ENCODE measurements at places on chromosomes 7 and 10.

GRCh38 chr7:132035517-132036362, 479.3 kb upstream of the PODXL start:
- no peak for DNase-seq

GRCh38 chr10:96439725-96440124, 74.0 kb downstream of the TLL2 start:
- no peak for DNase-seq

- no peak for DNase-seq
Measured at GRCh38 chr10:127882801-127883459, 9.8 kb downstream of the CLRN3 start.

- DNase-seq = no peak
Measured at GRCh38 chr7:65892835-65893234, 20.0 kb downstream of the VKORC1L1 start.

DNA sequence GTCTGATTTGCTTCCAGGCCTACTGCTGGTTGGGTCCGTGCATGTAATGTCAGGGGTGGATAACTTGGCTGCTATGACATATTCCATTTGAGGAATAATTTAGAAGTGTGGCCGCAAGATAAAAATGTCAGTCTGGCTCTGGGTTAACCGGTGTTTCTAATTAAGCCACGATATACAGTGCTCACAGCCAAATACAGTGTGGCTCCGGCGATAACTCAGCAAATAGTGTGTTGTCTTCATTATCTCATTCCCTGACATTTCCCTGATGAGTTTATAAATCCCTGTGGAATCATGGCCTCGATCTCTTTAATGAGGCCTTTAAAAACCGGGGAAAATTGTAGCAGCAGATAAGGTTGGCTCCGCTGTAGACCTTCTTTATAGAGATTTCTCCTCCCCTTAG, 1125.0 kb downstream of the TYW1 start:
- DNase-seq = no peak

GRCh38 chr7:312424-312823, 22.5 kb downstream of the FOXL3 start:
- no peak for DNase-seq

DNA sequence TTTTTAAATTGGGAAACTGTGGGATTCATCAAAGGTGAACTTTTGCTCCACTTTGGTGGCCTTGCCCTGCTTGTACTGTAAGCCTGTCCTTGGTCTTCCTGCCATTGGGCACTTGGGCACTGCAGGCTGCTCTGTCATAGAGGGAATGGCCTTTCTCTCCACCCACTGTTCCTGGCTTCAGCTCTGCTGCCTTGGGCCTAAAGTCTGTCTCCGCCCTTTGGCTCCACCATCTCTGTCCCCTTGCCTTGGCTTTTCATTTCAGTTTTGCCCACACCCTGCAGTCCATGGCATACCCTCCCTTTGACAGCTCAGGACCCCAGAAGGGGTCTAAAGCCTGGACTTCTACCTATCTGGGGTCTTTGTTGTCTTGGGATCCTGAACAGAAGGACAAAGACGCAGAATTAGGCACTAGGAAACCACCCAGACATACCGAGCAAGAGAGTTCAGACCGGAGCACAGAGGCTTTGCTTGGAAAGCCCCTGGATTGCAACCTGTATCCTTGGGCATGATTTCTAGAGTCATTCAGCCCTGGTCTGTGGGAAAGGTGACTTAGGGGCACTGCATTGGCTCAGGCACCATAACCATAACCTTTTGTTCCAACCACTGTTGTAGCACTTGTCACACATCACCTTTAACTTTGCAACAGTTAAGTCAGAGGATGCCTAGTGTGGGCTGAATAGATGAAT, 5.2 kb upstream of the ARHGAP22 start:
- no peak for DNase-seq

DNA sequence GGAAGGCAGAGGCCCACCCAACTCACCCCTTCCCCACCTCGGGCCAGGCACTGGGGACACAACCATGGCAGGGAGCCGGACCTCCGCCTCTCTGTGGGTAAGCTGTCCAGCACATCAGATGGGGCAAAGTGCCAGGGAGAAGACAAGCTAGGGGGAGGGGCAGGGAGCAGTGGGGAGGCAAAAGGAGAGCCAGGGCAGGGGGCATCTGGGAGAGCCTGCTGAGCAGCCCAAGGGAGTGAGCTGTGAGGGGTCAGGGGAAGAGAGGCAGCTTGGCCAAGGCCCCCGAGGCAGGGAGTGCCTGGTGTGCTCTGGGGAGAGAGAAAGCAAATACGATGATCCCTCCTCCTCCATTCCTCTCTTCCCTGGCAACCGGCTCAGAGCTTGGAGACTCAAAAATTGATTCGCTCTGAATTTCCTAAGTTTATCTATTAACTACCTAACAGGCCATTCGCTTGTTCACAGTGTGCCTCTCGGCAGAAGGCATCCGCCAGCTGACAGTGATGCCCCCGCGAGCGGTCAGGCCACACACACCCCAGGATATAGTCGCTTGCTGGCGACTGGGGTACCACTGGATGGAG, 4.5 kb downstream of the CAMK2B start:
- no peak for DNase-seq

DNA sequence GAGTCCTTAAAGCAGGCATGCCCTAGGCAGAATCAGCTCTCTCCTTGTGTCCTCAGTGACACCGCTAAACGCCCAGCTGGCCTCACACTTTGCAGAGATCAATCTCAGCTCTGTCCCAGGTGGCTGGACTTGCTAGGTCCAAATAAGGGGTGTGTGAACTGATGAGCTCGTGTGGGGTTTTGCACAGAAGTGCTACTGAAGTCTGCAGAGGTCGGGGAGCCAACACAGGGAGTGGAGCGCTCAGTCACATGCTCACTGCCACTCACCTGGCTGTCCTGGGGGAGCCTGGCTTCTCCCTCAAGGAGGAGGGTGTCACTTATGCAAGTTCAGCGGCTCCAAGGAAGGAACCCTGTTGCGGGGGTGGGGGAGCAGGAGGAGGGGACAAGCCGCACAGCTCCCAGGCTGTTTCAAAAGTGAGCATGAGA, 2.0 kb downstream of the ELN start:
- no peak for DNase-seq

DNA sequence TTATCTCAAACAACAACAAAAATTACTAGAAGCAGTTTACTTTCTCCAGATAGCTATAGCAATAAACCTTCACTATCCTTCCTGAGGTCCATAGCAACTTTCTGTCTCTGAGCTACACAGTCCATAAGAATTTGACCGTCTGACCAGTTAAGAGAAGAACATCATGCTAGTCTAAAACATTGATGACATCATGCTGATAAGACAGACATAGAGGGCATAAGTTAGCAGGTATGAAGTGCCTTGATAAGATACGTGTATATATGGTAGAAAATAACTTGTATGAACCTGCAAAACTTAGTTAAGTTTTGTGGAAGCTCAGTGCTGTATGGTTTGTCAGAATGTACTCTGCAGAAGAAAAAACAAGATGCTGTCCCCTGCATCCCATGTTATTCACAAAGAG, 353.0 kb downstream of the GRID1 start:
- DNase-seq = no peak

DNA sequence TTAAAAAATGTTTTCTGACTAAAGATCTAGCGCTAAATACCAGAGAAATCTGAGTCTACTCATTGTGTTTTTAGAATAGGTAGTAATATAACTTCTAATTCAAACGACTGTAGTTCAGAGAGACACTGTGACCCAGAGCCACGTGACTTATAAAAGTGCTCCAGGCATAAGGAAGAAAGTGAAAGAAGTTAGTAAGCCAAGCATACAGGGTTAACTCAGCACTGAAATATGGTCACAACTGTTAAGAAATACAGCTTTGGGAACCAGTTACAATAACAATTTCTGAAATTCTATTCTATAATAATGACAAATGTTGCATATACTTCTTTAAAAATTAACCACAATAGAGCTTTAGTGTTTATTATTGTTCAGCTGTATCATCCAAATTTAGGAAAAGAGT, 119.1 kb downstream of the TFEC start:
- no peak for DNase-seq

DNA sequence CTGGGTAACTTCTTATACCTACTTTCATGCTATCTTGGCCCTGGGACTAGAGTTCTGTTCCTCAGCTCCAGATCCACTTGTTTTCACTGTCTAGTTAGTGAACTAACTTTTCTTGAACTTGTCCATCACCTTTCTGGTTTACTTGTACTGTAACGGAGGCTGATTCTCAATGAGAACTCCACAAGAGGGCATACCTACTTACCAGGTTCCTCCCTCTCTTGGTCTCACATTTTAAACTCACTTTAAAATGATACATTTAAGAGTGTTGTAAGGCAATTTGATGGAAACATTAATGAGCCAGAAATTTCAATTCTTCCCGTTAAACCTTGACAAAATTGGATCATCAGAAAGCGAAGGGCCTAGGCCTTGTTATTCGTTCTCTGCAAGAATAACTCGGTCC, 111.6 kb downstream of the MAGI2 start:
- DNase-seq = no peak

DNA sequence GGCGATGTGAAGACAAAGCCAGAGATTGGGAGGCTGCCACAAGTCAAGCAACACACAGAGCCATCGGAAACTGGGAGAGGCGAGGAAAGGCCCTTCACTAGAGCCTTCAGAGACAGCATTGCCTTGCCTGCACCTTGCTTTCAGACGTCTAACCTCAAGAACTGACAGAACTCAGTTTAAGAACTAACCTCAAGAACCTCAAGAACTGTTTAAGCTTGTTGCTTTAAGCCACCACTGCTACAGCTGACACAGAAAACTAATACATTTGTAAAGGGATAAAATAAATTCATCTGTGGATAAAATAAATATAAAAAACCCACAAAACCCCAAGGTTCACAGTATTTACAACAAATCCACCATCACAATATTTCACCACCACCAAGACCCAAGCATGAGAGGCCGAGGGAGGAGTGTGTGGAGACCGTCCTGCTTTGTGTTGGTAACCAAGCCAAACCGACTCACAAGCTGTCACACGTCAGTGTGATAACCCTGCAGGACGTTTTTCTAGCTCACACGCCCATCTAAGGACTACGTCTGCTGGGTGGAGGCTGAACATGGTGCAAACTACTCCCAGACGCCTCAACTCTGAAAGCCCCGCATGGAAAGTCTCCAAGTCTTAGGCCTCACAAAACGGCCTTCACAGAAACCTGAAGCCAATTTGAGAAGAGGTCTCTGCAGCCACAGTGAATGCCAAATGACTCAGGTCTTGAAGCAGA, 116.8 kb downstream of the ABLIM1 start:
- DNase-seq = peak; percentile 14

GRCh38 chr10:44295644-44296241, 89.2 kb downstream of the CXCL12 start:
- no peak for DNase-seq

DNA sequence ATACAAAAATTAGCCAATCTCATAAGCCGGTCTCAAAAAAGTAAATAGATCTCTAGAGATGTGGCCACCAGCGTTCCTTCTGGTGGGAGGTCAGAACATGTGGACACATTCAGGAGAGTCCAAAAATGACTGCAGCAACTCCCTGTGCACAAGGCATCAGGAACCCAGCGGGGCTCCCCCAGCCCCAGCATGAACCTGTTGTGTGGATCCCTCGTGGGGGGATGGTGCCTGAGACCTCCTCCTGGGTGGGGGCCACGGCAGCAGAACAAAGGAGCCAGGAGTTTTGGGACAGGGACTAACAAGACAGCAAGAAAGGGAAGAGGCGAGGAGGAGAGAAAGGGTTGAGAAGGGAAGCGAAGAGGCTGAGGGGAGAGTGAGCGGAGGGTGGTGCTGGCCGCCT, 121.8 kb downstream of the WDR37 start:
- no peak for DNase-seq

DNA sequence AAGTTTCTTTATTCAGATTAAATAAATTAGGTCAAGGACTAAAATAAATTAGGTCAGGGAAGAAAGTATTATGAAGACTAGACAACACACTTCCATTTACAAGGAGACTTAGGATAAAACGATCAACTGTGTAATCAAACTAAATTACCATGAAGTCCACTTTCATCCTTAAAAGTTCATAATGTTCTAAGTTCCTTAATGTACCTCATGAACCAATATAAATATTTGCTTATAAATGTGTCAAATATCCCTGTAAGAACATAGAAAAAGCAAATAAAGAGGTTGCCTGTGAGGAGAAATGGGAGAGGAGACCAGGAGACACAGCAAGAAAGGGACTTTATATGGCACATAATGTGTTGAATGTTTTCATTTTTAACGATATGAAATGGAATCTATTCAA, 345.6 kb downstream of the PARD3 start:
- DNase-seq = no peak

DNA sequence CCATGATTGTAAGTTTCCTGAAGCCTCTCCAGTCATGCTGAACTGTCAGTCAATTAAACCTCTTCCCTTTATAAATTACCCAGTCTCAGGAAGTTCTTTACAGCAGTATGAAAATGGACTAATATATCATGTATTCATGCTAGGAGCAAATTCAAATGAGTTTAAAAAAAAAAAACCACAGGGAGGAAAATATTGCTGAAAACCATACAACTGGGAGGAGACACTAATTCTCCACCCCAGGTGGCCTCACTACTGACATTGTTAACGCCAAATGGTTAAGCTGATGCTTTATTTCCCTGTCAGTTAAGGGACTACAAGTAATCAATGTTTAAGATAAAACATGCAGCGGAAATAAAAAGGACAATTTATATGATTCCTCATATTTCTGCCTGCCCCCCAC, 55.1 kb downstream of the PDE1C start:
- no peak for DNase-seq

DNA sequence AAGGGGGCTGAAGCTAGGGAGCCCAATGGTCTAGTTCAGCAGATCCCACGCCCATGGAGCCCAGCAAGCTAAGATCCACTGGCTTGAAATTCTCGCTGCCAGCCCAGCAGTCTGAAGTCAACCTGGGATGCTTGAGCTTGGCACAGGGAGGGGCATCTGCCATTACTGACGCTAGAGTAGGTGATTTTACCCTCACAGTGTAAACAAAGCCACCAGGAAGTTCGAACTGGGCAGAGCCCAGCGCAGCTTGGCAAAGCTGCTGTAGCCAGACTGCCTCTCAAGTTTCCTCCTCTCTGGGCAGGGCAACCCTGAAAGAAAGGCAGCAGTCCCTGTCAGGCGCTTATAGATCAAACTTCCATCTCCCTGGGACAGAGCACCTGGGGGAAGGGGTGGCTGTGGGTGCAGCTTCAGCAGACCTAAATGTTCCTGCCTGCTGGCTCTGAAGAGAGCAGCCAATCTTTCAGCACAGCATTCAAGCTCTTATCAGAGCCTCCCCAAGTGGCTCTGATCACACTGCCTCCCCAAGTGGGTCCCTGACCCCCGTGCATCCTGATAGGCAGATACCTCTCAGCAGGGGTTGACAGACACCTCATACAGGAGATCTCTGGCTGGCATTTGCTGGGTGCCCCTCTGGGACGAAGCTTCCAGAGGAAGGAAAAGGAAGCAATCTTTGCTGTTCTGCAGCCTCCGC, 167.8 kb downstream of the CCDC71L start:
- DNase-seq = peak; percentile 29

DNA sequence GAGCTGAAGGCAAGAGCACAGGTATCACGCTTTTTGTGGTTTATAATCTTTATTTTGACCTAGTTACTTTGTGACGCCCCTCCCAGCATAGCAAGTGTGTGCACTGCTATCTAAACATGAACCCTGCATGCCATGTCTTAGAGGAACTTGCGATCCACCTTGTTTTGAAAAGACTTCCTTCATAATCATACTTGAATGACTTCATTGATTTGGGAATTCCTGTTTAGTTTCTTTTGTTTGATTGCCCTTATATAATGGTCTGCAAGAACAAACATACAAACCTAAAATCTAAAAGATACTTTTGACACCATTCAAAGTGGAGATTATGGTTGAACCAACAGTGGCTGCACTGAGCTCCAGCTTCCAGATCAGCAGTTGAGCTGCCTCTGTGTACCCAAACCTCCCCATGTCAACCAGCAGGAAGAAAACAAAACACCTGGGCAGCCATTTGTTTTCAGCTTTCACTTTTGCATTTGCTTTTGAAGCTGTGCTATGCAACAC, 132.6 kb downstream of the CELF2 start:
- DNase-seq = no peak

GRCh38 chr10:8663131-8663530, 608.6 kb downstream of the GATA3 start:
- no peak for DNase-seq

Data from erythroblast (primary cell).